GF-D8 (cell line): ENCODE measurements at places on chromosomes 4 and X.
A peak's percentile ranks its signal among the peaks of the same experiment; 100 is the strongest.

DNA sequence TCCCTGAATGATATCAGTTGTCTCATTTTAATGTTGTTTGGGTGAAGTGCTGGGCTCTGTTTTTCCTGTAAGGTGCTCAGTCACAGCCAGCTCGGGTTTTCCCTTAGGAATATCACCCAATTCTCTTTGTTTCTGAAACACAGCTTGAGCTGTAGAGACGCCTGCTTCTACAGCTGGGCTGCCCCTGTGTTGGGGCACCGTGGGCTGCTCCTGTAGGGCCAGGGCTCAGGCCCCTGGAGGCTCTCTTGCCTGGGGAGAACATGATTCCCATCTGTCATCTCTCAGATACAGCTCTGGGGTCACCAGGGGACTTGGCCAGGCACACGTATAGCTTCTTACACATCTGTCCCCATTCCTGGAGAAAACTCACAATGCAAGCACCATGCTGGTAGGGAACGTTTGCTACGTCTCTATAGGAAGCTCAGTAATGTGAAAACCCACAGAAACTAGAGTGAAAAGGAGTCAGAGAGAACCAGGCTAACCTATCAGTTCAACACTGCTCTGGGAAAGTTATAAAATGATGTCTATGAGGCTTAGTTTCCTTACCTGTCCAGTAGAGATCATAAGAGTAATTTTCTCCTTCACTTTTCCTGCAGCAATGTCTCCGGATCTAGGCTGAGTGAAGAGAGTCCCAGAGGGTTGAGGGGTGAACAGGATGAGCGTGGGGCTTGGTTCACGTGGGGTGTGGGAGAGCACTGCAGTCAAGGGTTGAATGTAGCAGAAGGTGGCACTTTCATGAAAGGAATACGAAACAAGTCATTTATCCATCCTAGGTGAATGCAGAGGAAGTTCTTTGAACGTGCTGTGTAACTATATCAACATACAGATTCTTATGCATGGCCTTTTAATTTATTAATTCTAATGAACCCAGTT is 14.5 kb downstream of the FHDC1 start:
- no peak for DNase-seq

DNA sequence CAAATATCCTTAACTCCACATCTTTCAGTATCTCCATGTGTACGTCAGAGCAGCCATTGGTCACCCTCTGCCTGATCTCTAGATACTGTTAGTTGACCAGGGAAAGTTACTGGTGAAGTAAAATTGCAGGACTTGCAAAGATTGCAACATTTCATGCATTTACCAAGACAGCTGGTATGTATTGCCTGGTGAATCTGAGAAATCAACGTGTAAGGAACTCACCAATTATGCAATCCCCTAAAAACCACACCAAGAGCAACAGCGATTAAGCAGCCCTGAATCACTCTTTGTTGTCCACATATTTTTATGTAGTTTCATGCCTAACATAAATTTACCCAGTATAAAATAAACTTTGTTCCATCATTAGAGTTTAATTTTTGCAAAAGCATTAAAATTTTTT is 271.2 kb downstream of the NLGN4X start:
- no peak for DNase-seq

DNA sequence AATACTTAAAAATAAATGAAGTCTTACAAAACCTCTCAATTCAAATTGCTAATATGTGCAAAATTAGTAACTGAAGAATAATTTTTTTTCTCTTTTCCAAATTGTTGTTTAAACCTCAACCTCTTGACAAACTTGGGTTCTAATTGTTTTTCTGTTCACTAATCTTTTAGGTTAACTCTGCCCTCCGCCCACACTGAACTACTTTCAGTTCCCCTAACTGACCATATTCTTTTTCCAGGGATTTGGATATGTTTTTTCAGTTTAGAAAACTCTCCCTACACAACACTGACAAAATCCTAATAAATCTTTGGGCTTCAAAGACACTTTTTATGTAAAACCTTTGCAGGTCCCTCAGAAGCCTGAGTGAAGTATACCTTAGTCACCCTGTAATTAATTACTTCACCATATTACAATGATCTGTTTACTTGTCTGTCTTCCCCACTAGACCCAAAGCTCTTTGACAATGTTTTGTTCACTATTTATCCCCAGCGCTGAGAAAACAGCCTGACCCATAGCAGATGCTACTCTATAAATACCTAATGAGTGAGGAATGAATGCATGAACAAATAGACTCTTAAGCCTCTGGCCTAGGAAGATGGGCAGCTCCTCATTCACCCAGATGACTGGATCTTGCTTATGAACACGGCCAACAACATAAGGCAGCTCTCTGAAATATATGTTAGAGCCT is 134.9 kb downstream of the MAML3 start:
- DNase-seq: no peak

- DNase-seq: peak; percentile 16
These were observed 13.3 kb downstream of the HNRNPD start for GRCh38 chr4:82360298-82361177.

DNA sequence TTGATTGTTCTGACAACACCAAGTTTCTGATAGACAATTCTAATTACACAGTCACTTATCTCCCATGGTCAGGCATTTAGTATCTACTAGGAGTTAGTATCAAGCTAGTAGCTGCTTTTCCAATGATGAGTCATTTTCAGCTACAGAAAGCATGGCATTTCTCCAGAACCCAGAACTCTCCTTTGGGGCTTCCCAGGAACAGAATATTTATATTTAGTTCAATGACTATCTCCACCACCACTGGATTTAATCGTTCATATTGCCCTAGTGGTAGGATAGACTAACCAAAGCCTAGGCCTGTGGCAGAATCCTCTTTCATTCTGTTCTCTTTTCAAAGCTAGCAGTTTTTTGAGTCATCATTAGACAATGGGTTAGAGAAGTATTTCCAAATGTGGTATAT is 569.4 kb downstream of the GABRG1 start:
- no peak for DNase-seq

- DNase-seq: no peak
These were observed 58.7 kb downstream of the MAMLD1 start for GRCh38 chrX:150421816-150422215.

DNA sequence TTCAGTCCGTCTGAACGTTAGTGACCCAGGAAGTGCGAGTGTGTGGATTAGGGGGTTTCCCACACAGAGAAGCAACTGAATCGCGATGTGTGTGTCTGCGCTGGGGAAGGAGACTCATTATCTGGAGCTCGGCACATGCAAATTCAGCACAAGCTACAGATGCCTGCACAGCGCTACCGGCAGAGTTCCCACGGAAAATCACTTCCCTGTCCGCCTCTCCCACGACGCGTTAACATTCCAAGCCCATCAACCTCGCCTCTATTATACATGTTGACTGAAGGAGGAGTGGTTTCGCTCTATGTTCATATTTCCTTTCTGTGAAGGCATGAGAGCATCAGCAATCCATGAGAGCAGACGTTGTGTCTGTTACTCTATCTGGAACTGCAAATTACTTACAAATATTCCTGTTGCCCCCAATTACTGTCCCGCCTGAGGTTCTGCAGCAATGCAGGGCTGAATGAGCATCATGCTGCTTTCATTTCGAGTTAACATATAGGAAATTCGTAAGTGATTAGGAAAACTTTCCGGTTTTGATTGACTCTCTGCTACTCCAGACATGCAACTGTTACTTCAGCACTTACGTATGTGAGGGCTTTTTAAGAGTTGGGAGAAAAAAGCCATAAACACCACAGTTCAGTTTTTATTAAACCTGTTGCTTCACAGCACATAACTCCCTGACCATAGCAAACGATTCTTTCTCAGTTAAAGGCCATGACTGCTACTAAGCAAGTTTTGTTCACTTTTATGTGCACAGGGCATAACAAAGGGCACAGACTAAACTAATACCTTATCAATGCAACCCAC is 15.0 kb upstream of the MTNR1A start:
- DNase-seq: no peak

- DNase-seq: no peak
These were observed 1197.2 kb downstream of the PCDH7 start for GRCh38 chr4:31917334-31917733.

DNA sequence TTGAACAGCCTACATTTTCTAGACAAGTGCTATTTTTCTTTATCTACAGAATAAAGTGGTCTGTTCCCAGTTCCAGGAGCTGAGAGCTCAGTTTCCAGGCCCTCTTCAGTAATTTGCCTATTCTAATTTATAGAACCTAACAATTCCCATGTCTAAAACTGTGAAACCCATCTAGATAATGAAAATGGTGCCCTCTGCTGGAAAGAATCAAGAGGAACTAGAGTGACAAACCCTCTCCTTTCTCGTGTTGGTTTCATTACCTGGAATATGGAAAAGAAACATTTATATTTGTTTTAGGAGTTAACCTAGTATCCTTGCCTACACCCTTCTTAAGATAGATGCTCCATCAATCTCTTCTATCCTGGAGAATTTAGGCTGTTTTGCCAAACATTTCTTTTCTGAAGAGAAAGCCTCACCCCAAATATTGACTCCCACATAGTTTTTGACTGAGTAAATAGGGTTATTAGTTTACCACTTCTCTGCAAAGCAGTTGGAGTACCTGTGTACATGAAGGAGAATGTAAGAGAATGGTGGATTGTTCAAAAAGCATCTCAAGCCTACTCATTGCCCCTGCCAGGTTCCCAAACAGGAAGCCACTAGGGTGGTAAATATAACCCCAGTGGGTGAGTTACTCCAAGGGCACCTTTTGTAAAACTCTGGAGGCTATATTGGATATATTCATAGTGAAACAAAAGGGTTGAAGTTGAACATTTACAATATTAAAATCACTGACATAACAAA is 121.6 kb downstream of the RASL11B start:
- DNase-seq: peak; percentile 22

GRCh38 chr4:40473578-40474388 is 138.7 kb downstream of the CHRNA9 start:
- no peak for DNase-seq

GRCh38 chr4:43238585-43238984 is 346.1 kb downstream of the GRXCR1 start:
- DNase-seq: no peak

GRCh38 chr4:151865312-151865711 is 104.5 kb upstream of the GATB start:
- DNase-seq: peak; percentile 98

GRCh38 chr4:2866160-2866861 is 22.7 kb downstream of the ADD1 start:
- DNase-seq: no peak

GRCh38 chr4:16659079-16659478 is 239.4 kb downstream of the LDB2 start:
- no peak for DNase-seq

DNA sequence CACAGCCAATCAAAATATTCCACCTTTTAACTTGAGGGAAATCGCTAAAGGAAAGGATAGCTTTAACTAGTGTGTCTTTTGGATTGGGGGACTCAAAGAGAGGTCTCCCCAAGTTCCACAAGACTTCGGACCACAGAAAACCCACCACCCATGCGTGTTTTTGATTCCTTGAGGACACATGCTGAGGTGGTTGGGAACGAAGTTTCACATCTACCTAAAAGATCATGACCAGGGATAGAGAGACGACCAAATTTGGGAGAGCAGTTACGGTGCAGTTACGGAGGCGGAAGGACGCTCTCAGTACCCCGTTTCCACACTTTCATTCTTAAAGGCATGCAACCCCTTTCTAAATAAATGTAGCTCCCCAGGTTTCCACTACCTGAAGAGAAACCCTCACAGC is 1.1 kb downstream of the PCYT1B start:
- no peak for DNase-seq

DNA sequence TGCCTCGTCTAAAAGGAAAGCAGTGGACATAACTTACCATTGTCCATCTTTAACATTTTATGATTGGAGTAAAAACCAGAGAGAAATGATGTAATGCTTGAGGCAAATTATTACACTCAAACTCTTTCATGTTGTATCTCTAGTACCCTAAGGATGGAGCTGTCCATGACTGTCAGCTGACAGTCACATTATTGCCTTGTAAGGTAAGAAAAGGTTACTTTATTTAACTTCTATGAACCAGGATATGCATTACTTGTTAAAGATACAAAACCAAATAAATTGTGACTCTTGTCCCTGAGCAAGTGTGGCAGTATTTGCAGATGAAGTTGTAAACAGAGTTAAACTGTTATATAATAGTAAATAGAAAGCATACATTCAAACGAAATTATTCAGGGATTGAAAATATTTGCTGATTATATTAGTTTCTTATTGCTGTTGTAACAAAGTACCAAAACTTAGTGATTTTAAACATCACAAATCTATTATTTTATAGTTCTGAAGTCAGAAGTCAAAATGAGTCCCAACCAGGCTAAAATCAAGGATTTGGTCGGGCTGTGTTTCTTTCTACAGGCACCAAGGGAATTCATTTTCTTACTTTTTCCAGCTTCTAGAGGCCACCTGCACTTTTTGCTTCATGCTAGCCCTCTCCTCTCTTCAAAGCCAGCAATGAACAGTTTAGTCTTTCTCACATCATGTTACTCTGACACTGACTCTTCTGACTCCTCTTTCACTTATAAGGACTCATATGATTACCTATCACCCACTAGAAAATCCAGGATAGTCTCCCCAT is 113.8 kb downstream of the CEP44 start:
- no peak for DNase-seq

DNA sequence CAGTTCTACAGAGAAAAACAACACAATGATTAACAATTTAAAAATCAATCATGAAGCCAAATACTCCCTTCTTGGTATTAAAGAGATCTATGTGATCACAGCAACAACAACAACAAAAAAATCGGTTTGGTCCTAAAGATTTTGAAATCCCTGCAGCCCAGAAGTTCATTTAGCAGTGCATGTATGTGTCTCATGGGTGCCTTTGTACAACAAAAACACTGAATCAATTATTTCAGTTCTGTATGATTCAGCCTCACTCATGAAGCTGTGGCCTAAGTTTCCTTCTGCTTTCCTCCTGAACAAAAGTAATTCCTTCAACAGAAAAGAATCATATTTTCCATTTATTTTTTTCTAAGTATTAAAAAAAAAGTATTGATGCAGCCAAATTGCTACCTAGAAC is 393.4 kb upstream of the NDST3 start:
- DNase-seq: no peak
